CD4-positive, alpha-beta T cell treated with Interleukin-15 for 1 hour (primary cell): ENCODE measurements at places on chromosomes 1 and 21.

DNA sequence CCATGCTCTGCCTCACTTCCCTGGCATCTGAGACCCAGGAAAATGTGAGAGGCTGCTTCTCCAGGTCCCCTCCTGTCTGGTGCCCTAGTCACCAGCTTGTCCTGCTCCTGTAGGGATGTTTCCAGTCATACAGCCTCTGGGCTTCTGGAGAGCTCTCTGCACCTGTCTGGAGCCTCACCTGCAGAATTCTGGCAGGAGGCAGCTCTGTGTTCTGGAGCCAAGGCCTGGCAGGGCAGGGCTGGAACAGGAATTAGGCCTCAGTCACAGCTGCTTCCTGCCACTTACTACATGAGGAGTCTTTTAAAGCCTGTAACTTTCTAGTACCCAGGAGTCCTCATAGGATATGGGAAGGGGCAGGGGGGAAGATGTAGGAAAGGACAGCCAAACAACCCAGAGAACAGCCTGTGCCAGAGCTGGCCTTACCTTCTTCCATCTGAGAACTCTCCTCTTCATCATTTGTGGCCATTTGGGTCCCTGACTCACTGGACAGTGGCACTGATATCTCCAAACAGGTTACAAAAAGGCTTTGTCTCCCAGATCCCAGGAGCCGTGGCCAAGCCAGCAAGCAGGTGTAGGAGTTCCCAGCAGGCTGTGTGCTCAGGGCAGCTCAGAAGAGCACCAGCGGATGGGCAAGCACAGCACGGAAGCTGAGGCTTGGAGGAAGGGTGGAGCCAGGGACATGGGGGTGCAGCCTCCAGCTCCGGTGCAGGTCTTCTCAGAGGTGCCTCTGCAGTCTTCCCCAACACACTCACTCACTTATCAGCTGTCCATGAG is 31.4 kb upstream of the ARTN start:
- no peak for DNase-seq

DNA sequence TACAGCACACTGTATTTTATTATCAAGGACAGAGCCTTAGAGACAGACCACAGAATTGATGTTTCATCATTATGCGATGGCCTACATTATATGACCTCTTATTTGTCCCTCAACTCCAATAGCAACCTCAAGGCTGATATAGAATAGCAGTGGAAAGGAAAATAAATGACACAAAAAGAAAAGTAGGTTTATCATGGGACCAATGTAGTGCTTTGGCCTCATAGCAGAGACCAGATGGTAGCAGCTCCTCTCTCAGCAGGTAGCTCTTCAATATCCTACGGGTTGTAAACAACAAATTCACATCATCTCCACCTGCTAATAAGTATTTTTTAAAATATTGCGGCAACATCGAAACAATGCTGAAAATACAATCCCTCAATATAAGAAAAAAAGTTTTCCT is 25.2 kb downstream of the ANP32E start:
- no peak for DNase-seq

- DNase-seq = no peak
Observed at GRCh38 chr21:33064623-33065390, 5.1 kb upstream of the OLIG1 start.

- no peak for DNase-seq
Observed at GRCh38 chr1:154628121-154628405, 20.1 kb upstream of the ADAR start.

DNA sequence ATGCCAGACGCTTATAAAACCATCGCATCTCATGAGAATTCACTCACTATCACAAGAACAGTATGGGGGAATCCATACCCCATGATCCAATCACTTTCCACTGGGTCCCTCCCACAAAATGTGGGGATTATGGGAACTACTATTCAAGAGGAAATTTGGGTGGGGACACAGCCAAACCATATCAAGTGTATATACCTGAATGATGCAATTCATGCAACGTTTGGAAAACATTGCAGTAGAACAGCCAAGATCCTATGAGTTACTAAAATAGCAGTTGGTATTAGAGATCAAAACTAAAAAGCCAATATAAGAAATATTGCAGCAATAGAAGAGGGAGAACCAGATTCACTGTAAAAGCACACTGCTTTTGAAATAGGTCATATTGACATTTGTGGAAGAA is 1543.9 kb upstream of the B3GALT2 start:
- DNase-seq = no peak

- DNase-seq = no peak
Observed at GRCh38 chr21:42266971-42267556, 48.1 kb downstream of the ABCG1 start.

GRCh38 chr1:156388174-156389137 is 19.4 kb downstream of the RHBG start:
- DNase-seq = no peak

DNA sequence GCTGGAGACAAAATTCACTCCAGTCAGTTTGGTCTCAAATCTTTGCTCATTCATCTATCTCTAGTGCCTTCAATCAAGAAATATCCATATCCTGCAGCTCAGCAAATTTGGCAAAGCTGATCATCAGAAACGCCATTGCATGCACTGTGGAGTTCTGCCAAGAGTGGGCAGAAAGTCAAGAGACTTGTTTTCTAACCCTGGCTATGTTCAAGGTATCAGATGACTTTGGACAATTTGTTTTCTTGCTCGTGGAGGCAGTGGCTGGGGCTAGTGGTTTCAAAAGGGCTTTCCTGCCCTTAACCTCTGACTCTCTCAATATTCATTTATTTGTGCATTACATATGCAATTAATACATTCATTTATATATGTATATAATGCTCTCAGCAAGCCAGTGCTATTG is 12.8 kb upstream of the LRRC52 start:
- DNase-seq = no peak

- no peak for DNase-seq
Observed at GRCh38 chr1:81551946-81552345, 248.8 kb upstream of the ADGRL2 start.

- DNase-seq = peak; percentile 4
Observed at GRCh38 chr1:1189111-1189510, 15.4 kb downstream of the TTLL10 start.

GRCh38 chr1:3550511-3551289 is 60.6 kb downstream of the MEGF6 start:
- DNase-seq = no peak

DNA sequence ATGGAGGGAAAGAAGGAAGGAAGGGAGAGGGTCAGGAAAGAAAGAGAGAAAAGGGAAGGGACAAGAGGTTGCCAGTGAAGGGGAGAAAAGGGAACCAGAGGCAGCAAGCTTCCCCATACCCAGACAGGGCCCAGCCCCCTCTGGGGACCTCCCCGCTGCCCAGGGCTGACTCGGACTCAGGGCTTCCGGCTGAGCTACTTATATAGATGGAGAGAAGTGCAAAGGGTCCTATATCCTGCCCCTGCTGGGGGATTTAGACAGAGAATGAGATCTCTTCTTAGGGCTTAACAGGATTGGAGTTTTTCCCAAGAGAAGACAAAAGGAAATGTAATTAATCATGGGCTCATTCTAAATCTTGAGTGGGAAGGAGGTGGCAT is at the start of gene ETV3L:
Gene ETV3L, minus strand, starts transcription at position 176 of the 377 bp plus-strand sequence. CDS start 285 bp downstream, outside the sequence.
- DNase-seq = peak; percentile 44
